ENCODE measurements at places on chromosomes 5 and 9.

DNA sequence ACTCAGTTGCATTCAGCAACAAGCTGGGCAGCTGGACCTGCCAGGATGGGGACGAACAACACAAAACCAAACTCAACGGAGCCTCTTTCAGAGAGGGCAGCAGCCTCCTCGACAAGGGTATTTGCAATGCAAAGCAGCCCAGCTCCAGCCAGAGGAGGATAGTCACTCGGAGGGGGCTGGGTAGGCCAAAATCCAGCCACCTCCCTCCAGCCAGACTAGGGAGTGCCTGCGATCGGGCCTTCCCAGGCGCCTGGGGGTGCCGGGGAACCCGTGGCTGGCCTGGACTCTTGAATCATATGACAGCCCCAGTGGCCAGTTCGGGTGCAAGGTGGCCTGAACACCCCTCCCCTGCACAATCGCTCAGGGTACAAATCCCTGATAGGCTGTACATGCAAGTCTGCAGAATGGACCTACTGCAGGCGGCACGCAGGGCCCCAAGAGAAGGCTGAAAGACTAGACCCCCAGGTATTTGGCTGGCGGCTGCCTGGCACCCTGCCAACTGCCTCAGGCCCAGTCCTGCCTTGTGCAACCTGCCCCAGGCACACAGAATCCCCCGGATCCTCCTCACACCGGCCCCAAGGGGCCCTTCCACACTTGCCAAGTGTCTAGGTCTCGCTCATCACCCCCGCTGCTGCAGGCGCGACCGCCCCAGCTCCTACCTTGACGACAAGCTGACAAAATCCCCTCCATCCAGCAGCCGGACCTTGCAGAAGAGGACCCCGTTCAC, 1.3 kb downstream of the EEIG1 start:
- peak; percentile 90 for DNase-seq

DNA sequence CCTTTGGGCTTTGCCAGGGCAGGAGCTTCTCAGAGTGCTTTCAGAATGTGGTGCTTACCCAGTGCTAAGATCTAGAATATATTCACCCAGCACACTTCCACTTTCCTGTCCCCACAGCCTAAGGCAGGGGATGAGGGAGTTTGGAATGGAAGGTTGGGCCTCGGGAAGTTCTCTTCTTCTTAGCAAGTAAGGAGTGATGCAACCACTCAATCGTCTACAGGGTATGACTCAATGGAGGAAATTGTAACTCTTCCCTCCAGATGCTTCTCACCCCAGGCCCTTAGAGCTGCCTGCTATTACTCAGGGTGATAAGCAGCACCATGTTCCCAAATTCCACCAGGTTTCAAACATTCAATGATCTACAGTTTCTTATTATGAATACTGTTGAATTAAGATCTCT, 30.8 kb upstream of the AGGF1 start:
- no peak for DNase-seq

DNA sequence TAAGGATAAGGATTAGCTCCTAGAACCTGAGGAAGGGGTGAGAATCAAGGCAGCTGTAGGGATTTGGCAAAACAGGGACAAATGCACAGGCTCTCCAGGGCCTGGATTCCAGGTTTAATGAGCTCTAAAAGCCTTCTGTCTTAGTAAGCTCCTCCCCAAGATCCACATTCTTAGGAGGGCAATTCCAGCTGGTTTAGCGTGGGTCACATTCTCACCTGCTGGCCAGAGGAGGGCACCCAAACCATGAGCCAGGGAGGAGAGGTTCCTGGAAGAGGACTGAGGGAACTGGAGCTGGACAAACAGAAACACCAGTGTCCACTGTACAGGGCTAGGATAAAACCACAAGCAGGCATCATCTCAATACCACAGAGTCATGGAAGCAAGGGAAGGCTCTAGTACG, 480.0 kb downstream of the CCDC171 start:
- DNase-seq, result no peak

DNA sequence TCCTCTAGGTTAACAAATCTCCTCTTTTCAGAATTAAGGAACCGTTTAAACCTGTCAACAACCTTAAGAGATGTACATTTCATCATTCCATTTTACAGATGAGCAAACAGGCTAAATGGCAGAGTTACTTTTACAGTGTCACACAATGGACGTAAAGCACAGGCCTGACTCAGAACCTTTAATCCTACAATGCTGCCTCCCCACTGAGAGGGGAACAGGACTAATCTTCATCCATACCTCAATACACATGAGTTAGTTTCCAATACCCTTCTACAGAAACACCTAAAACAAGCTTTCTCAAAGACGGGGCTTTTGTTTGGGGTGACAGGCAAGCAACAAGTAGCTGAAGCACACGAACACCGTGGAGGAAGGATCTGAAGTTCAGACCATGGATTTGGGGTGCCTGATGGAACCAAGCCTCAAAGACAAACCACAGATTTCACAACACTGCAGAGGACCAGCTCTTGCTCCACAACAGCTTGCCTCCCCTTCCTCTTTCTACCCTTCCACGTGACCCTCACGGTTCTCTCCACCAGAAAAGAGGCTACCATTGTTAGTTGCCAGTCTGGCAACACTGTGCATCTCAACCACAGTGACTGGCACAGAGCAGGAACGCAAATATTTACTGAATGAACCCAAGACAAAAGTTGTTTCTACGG, 1.8 kb downstream of the RNF130 start:
- peak; percentile 49 for DNase-seq

DNA sequence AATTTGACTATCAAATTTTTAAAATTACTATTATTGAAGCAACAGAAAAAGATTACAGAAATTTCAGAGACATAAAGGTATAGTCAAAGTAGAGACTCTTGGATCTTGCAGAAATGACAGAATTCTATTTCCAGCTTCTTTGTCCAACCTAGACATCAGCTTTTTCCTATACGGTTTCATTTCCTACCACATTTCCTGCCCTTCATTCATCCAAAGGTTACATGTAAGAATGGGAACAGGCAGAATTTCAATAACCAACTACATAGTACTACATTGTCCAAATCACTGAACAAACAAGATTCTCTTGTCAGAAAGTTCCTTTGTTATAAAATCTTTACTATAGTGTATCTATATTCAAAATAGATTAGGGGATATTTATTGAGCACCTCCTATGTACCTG, 124.9 kb downstream of the FANCC start:
- no peak for DNase-seq

DNA sequence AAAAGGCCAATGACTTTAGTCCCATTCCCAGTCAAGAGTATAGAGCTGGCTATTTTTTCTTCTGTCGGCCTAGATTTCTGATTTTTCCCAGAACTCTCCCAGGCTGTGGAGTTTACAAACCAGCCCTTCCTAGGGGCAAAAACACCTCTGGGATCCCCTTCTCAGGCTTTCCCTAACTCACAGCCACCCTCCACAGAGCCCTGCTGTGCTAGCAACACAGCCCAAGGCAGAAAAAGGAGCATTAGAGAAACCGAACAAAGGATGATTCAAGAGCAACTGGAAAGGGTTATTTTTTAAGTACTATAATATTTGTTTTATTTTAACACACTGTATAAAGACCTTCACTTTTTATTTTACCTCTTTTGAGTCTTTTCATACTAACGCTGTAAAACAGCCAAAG, 234.8 kb downstream of the GLIS3 start:
- no peak for DNase-seq

- no peak for DNase-seq
Observed at GRCh38 chr9:134634667-134635230, 6.9 kb upstream of the COL5A1 start.

DNA sequence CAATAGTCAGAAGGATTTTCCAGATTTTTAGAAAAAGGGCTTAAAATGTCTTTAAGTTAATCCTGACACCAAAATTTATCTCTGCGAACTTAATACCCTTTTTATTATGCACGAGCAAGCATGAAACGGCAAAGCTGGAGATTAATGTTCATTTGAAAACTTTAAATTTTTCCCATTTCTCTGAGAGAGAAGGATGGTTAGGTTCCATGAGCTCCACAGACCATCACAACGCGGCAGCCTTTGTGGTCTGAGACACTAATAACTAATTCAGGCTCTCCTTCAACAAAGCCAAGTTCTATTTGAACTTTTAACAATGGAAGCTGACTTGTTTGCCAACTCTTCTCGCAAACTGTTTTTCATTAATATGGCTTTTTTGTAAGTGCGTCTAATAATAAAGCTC, 94.7 kb downstream of the MYO10 start:
- DNase-seq, result no peak

DNA sequence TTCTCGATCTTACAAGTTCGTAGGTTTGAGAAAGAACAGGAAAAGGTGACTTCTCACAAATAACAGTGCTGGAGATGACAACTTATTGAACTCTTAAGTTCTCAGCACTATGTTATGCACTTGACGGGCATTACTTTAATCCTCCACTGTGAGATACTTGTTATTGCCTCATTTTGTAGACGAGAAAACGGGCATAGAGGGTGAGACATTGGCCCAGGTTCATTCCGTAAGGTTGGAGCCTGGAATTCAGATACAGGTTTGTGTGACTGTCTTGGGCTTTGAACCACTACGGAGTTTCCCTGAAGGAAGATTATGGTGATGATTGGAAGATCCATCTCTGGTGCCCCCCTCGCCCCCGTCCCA, 657 bp downstream of the MAT2B start:
- DNase-seq, result no peak

GRCh38 chr9:13166996-13167395, 112.5 kb downstream of the MPDZ start:
- no peak for DNase-seq

- no peak for DNase-seq
Observed at GRCh38 chr9:73174330-73174980, 22.8 kb downstream of the ANXA1 start.

DNA sequence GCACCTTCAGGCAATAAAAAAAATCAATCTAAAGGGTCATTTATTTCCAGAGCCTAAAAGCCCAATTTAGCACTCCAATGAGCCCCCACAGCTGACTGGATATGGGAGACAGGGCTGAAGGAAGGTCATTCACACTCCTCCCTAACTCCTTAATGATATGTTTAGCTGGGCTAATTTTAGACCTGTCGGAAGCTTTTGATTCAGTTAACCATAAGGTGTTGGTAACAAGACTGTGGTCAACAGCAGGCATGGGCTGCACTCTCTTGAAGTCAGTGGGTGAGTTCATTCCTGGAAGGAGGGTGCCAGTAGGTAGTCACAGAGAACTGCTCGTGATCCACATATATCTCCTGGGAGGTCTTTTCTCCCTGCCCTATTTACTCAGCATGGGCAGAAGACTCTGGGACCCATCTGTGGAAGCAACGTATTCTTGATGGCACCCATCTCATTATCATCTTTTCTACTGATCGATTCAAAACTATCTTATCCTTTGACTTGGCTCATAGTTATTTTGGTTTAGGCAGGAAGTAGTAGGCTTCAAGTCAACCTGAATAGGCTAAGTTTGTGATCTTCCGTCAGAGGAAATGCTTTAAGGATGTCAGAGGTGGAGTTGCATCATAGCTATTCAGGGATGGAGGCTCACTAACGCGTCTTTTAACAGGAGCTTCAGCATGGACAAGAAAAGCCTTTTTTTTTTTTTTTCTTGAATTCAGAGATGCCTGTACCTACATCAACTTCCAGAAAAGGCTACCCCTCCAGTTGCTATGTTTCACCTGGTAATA, 367.7 kb upstream of the SLC30A5 start:
- no peak for DNase-seq

GRCh38 chr5:142866563-142867275, 96.5 kb downstream of the ARHGAP26 start:
- DNase-seq, result no peak

DNA sequence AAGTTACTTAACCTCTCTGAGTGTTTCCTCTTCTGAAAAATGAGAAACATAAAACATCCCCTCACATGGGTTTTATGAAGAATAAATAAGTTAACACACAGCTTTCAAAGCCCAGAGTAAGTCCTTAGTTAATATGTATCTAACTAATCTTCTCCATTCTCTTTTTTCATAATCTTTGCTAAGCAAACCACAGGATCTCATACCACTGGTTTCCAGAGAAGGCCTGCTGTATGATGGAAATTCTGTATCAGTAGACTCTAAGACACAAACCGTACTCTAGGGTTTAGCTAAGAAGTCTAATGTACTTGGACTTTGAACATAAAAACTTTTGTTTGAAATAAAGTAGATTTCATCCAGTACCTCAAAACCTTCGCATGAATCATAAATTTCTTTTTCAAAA, 307.9 kb downstream of the SPOCK1 start:
- DNase-seq, result no peak

DNA sequence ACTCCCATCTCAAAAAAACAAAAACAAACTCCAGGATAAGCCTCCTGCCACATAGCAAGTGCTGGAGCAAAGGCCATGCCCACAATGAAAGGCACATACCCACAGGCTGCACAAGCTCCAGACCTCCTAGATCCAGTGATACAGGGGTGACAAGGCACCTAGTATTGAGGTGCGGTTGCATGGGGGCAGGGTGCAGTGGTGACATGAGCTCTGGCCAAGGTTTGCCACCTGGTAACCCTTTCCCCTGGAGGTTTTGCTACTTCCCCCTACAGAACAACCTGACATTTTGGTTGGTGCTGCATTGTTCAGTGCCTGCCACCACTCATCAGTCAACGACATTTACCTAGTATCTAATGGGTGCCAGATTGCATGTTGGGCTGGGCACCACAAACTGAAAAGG, 14.5 kb downstream of the CDKN2AIPNL start:
- DNase-seq, result no peak

GRCh38 chr5:163306421-163306820, 131.0 kb upstream of the CCNG1 start:
- DNase-seq, result no peak

- no peak for DNase-seq
Observed at GRCh38 chr9:69919461-69920061, 98.9 kb downstream of the CFAP95 start.

DNA sequence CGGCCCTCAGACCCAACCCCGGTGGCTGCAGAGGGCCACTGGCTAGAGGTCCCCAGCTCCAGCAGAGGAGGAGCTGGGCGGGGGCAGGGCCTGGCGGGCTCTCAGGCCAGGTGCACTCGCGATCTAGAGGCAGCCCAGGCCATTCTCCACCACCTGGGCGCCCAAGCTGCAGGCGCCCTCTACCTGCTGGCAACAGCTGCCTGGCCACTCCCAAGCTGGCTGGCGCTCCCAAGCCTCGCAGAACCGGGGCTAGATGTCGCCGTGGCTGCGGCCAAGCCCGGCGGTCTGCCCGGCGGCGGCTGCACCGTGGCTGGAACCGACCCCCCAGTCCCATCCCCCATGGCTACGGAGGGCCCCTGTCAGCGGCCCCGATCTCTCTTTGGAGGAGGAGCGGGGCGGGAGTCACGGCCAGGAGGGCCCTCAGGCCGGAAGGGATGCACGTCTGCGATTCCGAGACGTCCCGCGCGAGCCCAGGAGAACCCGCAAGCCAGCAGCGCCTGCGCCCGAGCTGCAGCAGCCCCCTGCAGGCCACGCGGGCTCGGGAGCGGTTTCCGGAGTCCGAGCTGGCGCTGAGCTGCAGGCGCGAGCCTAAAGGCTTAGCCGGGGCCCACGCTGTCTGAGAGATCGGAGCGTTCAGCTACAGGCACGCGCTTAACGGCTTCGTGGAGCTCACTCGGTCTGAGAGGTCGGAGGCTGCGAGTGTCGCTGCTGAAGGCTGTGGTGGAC, 44.3 kb upstream of the BICD2 start:
- DNase-seq, result peak; percentile 55
